CD4-positive, alpha-beta T cell treated with Interleukin-12 subunit alpha and Interleukin-12 subunit beta, for 1 hour (primary cell): ENCODE measurements at places on chromosomes 13 and 19.

GRCh38 chr13:99998261-99998660 is 16.7 kb downstream of the ZIC2 start:
- no peak for DNase-seq

DNA sequence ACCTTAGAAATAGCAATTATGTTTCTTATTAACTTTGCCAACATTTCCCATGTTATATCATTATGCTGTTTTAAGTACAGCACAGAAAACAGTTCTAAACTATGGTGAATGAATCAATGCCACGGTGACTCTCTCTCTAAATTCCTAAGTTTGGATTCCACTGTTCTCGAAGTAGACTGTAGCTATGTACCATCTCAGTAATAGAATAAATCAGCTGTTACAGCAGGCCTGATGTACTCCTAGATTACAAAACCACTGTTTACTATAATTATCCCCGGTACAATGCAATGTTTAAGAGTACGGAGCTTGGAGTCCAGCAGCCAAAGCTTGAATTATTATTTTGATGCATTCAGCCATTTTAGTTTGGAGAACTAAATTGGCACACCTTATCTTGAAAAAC is 476.3 kb upstream of the SLITRK1 start:
- no peak for DNase-seq

- DNase-seq: no peak
Observed at GRCh38 chr13:110471156-110471832, 90.2 kb downstream of the RAB20 start.

- no peak for DNase-seq
Observed at GRCh38 chr13:29384466-29384865, 211.0 kb downstream of the SLC7A1 start.

DNA sequence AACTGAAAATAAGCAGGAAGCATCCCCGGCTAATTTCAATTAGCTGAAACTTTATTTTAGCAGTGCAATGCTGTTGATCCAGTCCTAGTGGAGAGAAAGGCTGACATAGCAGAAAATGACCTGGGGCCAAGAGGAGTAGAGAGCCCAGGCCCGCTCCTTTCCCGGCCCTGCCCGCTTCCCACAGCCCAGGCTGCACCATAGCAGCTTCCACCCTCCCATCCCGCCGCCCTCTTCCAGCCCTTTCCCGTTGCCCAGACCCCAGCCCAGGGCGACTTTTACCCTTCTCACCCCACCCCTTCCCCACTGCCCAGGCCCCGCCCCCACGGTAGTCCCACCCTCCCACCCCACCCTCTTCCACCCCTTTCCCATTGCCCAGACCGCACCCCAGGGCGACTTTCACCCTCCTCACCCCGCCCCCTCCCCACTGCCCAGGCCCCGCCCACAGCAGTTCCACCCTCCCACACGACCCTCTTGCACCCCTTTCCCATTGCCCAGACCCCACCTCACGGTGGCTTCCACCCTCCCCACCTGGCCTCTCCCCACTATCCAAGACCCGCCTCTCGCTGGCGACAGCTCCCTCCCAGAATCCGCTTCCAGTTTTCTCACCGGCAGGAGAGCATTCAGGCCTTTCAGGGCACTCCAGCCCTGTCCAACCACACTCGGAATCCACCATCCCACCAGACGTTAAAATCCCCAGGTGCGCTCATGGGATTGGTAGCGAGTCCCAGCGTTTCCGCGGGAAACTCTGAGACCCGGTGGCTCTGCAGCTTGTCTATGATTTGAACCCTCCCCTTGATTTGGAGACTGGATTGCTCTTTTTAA is 8.3 kb downstream of the ZNF160 start:
- no peak for DNase-seq

DNA sequence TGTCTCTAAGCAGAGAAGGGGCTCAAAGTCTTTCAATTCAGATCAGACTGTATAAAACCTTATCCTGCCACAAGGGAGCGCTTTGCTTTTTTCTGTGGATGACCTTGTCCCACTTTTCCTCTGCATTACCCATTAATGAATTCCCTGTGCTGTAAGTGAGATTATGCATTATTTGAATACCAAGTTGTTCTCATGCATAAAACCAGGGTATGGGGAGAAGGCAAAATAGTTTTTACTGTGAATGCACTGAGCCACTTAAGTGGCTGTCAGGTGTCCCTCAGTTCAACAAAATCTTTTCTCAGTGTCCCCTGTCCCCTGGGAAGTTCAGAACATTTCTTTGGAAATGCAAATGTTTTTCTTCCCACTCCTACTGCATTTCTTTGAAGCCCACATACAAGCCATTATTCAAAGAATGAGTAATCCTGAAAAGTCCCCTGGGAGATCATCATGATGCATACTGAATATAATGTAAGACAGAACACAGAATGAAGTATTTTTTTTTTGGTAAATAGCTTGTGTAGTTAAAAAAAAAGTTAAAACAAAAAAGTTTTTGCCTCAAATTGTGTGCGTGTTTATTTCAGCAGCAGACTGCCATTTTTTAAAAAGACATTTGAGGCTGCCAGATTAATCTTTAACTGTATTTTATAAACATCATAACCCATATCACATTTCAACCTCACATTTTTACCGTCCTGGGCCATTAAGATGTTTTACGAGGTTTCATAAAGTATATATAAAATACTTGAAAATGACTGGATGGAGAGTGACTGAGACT is 506.7 kb upstream of the PCDH9 start:
- no peak for DNase-seq
